Hair follicle dermal papilla cell (primary cell): ENCODE measurements at places on chromosomes 7 and 10. TPM values are rescaled to one million over a fixed set of nuclear protein-coding genes. Genes with fewer than 3 reads are reported as not detected.

The RFC2 gene
- total RNA-seq, result 8.7 and 9.4 TPM in 2 replicates

The TEX47 gene
- not detected in 2 replicates for total RNA-seq

The INMT gene
- total RNA-seq, result 0.97 and 1.5 TPM in 2 replicates

The TIMM23 gene
- total RNA-seq, result 52.2 and 69.6 TPM in 2 replicates

The FAM20C gene
- total RNA-seq, result 70.4 and 95.6 TPM in 2 replicates

The ITPRID1 gene
- total RNA-seq, result not detected in 2 replicates

The RNF148 gene
- 0.36 and 0.65 TPM in 2 replicates for total RNA-seq

The GTPBP4 gene
- total RNA-seq, result 28.5 and 31.6 TPM in 2 replicates
